ENCODE measurements at places on chromosomes 4 and X.
A peak's percentile ranks its signal among the peaks of the same experiment; 100 is the strongest.

GRCh38 chrX:5015451-5015850, 1213.2 kb downstream of the NLGN4X start:
- DNase-seq = no peak

DNA sequence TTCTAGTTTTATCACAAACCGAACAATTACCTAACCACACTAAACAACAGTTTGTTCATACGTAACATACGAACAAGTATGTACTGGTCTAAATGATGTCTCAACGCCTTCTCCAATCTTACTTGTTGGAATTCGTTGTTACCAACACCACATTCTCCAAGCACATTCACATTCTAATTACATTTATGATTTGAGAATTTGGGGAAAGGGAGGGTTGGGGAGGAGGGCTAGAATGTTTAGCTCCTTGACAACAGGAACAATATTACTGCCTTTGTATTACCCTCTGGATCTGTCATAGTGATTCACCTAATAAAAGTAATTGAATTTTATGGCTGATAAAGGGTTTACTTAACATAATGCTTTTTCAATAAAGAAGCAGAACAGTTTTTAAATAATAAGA, 24.4 kb downstream of the LCORL start:
- no peak for DNase-seq

- DNase-seq = no peak
These were observed 55.6 kb downstream of the SRPX start for GRCh38 chrX:38165023-38165422.

- no peak for DNase-seq
These were observed 267.0 kb upstream of the KLF3 start for GRCh38 chr4:38396845-38397547.

DNA sequence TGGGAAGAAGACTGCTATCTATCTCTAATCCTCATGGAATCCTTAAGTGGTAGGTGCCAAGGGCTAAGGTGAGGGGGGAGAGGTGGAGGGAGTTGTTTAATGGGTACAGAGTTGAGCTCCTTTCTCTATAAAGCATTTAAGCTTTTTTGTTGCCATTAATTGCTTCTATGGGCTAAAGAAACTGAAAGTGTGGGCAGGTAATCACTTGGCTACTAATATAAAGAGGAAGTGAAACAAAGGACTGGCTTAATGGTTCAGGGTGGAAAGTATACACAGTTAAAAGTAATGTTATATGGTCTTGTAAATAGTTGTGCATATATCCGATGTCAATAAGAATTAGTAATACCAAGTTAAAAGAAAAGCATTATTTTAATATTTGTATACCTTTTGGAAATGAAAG, 83.9 kb downstream of the POLA1 start:
- DNase-seq = no peak

GRCh38 chrX:150200361-150200760, 162.8 kb upstream of the MAMLD1 start:
- DNase-seq = no peak

- no peak for DNase-seq
These were observed 681 bp downstream of the EXOC1 start for GRCh38 chr4:55854129-55854528.

- DNase-seq = no peak
These were observed 51.0 kb upstream of the WDR17 start for GRCh38 chr4:176014583-176015108.

DNA sequence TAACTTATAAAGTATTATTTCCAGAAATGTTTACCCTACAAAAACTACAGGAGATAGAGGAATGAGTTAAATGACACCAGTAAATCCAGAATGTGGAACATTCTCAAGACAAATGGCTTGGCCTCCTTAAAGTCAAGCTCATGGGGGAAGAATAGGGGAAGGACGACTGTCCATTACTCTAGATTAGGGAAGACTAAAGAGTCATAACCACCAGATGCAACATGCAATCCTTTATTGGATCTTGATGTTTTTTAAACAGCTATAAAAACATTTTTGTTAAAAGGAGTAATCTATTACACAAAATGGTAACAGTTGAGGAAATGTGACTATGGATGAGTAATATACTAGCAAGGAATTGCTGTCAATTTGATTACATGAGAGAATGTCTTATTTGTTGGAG, 11.1 kb downstream of the ACOT9 start:
- DNase-seq = no peak

DNA sequence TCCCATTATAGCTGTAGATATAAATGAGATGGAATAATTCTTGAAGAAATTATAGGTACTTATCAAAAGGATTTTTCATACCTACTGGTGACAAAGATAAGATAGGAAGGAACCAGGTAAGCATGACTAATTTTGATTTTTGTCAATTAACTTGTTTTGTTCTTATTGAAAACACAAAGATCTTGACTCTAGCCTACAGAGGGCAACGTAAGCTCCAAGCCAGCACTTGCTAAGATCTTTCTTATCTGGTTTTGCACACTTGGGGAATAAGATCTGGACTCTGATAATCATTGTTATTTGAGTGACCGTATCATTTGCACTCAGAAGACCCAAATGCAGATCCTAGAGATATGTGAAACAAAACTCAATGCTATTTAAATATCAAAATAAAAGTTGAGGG, 223.4 kb downstream of the VEGFC start:
- no peak for DNase-seq

DNA sequence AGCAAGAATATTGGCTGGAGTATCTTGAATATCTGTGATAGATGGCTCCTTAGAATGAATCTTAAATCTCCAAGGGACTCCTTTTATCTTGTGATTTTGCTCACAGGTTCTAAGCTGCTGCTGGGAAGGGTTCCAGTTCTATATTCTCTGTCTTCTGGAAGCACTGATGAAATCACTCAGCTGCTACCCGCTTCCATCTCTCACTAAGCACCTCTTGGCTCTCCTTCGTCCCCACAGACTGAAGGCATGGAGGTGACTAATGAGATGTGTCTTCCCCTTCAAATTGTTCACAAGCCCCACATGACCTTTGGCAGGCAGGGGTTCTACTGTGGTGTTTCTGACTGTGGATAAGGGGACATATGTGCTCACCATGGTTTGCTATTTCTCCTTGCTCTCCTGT, 75.9 kb downstream of the C4orf51 start:
- DNase-seq = no peak

- no peak for DNase-seq
These were observed 285.9 kb downstream of the ARHGAP10 start for GRCh38 chr4:148017801-148018200.

GRCh38 chr4:78293348-78293747, 236.2 kb downstream of the FRAS1 start:
- no peak for DNase-seq

DNA sequence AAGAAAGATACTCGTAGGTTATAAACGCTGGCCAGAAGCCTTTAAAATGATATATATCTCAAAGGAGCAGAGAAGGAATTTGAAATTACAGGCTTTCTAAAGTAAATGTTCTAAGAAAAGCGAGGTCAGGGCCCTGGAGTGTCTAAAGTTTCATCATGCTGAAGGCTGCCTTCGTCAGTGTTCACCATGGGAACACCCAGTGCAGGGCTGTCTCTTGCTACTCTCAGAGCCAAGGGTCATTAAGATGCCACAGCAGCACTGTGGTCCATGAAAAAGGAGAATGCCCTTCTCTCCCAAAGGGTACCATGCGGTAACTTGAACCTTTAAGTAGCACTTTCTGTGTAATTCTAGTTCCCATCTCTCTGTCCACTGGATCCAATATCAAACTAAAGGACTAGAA, 174.5 kb upstream of the NWD2 start:
- DNase-seq = no peak

GRCh38 chr4:119081943-119082342, 53.7 kb upstream of the MYOZ2 start:
- no peak for DNase-seq

GRCh38 chr4:16019649-16020048, 56.7 kb upstream of the FGFBP2 start:
- DNase-seq = no peak

GRCh38 chr4:177408023-177408422, 34.2 kb downstream of the AGA start:
- DNase-seq = no peak

DNA sequence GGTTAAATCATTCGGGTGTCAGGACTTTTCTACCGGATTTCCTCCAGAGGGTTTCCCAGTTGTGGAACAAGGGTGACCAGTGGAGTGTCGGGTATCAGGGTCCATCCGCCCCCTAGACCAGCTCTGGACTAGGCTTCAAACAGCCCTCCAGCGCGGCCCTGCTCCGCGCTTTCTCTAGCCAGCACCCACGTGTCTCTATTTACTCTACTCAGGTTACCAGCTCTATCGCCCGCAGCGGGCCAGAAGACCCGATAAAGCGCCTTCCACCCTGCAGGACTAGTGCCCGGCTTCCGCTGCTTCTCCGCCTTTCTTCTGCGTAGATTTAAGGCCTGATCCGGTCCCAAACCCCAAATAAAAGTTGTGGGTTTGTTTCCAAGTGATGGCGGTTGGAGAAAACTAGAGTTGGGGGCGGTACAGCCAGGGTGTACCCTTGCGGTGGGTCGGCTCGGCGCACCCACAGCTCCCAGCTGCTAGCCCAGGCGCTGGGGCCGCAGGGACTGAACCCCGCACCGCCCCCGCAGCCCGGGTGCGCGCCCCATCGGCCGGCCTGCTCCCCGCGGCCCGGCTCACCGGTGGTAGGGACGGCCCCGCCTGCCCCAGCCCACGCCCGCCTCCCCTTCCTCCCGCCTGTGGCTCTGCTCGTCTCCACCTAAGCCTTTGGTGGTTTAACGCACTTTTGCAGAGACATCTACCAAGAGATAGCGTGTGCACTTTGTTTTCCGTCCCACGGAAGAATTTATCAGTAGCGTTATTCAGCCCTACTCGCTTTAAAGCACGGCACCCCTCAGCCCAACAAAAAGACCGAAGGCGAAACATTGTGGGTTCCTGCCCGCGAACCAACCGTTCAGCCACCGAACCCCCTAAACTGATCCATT, 2.1 kb downstream of the LEF1 start:
- peak; percentile 62 for DNase-seq

DNA sequence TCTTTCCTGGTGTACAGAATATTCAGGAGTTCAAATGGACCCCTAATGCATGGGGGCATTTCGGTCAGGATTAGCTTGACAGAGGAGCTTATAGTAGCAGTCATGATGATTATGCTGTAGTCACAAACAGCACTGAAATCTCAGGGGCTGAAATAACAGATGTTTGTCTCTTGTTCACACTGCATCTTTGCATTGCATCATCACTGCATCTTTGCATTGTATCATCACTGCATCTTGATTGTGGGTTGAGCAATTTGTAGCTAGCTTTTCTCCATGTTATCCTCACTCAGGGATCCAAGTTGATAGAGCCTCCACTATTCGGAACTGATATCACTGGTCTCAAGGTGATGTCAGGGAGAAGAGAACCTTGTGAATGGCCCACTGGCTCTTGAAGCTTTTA, 160.9 kb downstream of the GATB start:
- DNase-seq = no peak

- DNase-seq = peak; percentile 25
These were observed 58.0 kb upstream of the DDX3X start for GRCh38 chrX:41275661-41276609.

All from stimulated activated CD8-positive, alpha-beta memory T cell treated with anti-CD3 and anti-CD28 coated beads, Interleukin-15, amount 100 ng/mL, for 48 hours (primary cell).